ENCODE measurements at places on chromosomes 7 and 10. TPM values are rescaled to one million over a fixed set of nuclear protein-coding genes. Genes with fewer than 3 reads are reported as not detected.

PRF1 gene
- not detected for total RNA-seq

AKR1C8 gene
- not detected for total RNA-seq

PRPS1L1 gene
- total RNA-seq, result not detected

GIMAP7 gene
- not detected for total RNA-seq

CNNM1 gene
- 0.28 TPM for total RNA-seq

DNA sequence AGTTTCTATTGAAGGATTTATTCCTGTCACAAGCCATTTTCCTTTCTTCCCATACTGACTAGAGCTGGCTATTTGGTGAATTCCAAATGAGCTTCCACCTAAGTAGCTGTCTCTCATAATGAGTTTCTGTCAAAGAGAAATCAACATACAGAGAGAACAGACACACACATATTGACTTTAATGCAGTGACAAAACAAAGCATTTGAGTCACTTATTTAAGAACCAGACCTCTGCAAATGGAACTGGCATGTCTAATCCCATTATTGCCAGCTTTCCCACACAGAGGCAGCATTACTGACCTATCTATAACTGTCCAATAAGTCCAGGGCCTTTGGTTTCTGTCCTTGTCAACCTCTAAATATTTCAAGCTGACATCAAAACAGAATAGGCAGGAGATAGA, 179.3 kb upstream of the CSTF2T start:
- no peak for DNase-seq

DNA sequence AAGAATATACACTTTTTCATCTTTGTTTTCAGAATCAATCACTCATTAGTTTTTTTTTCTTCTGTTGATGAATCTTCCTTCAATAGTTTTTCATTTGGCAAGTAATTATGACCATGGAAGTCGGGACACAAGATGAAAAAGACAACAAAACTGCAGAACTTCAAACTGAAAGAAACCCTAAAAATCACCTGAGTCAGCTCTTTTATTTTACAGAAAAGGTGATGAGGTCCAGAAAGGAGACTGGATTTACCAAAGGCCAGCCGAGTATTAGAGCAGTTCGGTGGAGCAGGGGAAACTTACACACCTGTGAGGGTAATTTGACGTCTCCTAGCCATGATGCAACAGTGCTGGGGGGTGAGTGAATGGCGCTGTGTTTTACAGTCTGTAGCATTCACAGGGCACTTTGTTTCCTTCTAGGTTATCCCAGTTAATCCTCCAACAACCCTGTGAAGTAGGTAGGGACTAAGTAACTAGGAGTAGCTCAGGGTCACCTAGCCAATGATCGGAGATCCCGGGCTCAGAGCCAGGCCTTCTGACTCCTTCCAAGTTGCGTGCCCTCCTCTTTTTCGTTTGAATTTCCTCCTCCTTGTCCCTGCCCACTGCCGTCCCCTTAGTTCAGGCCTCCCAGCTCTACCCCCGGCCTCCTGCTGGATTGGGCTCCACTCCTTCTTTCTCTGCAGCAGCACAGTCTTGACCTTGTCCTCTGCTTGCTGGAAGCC, 14.0 kb downstream of the RBM20 start:
- DNase-seq, result no peak

DNA sequence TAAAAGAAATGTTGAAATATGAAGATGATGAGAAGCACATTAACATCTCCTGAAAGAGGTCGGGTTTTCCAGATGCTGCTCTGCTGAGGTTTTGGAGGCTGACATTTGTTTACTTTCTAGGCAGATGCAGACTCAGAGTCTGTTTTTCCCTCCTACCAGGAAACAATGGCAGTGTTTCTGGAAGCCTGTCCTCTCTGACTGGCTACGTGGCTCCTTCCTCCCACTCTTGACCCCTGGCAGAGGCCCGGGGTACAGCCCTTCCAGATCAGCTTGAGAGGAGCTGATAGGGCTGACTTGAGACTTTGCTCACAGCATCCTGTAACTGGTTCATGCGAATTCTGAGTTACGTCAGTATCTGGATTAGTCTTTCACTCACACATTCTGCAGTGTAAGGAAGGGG, 41.1 kb upstream of the IL15RA start:
- no peak for DNase-seq

DNA sequence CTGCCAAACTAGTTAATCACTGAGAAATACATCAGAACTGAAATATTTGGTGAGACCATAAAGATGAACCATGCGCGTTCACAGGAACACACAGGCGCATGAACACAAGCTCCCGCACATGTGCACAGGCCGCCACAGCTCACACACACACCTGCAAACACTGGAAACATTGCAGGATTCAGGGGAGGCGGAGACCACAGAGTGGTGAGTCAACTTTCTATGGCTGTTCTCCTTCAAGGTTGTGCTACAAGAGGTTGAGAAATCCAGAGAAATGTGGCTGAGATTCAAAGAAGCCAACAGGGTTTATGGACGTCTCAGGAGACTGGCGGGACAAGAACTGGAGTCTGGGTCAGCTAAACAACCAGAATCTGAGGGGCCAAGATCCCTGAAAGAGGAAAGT, 17.8 kb downstream of the ESYT2 start:
- peak; percentile 63 for DNase-seq

- DNase-seq, result peak; percentile 10
Measured at GRCh38 chr7:128352153-128352537, 8.4 kb upstream of the RBM28 start.

DNA sequence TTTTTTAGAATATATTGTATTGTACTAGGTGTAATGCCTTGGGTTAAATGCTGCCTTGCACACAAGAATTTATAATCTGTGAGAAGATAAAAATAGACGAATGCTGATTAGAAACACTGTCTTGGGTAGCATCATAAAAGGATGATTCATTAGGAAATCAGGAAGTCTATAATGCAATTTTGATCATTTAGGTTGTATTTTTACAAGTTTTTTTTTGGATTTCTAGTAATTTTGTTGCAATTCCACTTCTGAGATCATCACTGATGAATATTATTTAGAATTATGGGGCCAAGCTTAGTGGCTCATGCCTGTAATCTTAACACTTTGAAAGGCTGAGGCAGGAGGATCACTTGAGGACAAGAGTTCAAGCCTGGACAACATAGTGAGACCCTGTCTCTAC, 29.6 kb downstream of the WBP1L start:
- DNase-seq, result peak; percentile 17

- DNase-seq, result peak; percentile 77
Measured at GRCh38 chr7:35975851-35976454, 175.1 kb downstream of the SEPTIN7 start.

DNA sequence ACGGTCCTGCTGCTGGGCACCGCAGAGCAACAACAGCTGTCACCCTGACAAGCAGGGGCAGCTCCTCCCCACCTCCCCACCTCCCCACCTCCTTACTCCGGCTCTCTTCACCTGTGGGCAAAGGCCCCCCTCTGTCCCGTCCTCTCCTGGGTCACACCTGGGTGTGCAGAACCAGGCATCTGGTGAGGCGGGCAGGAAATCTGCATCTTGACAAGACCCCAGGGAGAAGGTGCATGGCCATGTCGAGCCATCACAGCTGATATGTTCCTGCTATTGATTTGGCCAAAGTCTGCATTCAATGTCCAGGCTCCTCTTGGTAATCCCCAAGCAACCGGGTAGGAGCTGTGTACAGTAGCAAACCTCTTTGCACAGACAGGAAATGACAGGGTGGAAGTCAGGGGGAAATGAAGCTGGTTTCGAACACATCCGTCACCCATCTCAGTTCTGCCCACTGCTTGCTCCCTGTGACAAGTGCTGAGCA, 554.2 kb downstream of the DNAJB6 start:
- DNase-seq, result no peak

DNA sequence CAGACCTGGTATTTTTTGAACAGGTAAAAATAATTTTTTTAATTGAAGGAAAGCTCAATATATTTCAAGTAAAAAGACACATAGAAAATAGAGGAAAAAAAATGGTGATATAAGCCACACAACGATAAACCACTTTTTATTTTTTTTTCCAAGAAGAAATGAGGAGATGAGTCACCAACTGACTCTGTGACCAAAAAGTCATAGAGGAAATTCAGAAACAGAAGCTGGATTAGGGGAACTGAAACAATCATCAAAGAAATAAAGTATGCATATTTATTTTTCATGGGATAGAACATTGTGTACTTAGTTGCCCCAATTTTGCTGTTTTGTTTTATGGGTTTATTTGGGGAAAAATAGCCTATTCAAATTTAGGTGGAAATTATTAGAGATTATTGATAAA, 176.8 kb upstream of the AGR3 start:
- peak; percentile 55 for DNase-seq

GRCh38 chr7:78788464-78788863, 665.0 kb downstream of the MAGI2 start:
- peak; percentile 17 for DNase-seq

Measured in IMR-90 (cell line).